Chondrocyte (in vitro differentiated cells): ENCODE measurements at places on chromosomes 7 and 10. TPM values are rescaled to one million over a fixed set of nuclear protein-coding genes. Genes with fewer than 3 reads are reported as not detected.

GRCh38 chr10:43479275-43479674, 42.4 kb downstream of the ZNF487 start:
- DNase-seq, result no peak

- no peak for DNase-seq
Measured at GRCh38 chr7:96093435-96093834, 228.5 kb downstream of the SLC25A13 start.

DNA sequence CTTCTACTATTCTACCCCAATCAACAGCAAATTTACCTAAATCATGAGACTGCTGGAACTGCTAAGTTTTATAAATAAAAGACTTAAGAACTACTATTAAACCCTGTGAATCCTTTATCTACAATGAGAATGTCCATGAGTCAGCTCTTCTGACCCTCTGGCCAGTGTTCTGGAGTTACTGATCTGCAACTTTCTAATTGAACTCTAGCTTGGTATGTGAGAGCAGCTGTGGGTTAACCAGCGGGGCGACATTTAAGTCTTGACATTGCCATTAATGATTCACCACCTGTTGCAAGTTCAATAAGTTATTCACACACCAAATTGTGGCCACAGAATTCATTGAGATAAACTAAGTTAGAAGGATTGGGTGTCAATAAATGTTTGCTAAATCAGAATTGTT, 359.8 kb downstream of the PCDH15 start:
- DNase-seq, result no peak

- no peak for DNase-seq
Measured at GRCh38 chr7:47935336-47935735, 12.9 kb downstream of the PKD1L1 start.

GRCh38 chr7:99032928-99033327, 111.0 kb downstream of the SMURF1 start:
- no peak for DNase-seq

GRCh38 chr7:137694405-137694804, 152.4 kb downstream of the DGKI start:
- no peak for DNase-seq

- no peak for DNase-seq
Measured at GRCh38 chr10:35341521-35341920, 5.2 kb downstream of the CCNY start.

- DNase-seq, result no peak
Measured at GRCh38 chr10:31878486-31878885, 50.1 kb downstream of the ARHGAP12 start.

DNA sequence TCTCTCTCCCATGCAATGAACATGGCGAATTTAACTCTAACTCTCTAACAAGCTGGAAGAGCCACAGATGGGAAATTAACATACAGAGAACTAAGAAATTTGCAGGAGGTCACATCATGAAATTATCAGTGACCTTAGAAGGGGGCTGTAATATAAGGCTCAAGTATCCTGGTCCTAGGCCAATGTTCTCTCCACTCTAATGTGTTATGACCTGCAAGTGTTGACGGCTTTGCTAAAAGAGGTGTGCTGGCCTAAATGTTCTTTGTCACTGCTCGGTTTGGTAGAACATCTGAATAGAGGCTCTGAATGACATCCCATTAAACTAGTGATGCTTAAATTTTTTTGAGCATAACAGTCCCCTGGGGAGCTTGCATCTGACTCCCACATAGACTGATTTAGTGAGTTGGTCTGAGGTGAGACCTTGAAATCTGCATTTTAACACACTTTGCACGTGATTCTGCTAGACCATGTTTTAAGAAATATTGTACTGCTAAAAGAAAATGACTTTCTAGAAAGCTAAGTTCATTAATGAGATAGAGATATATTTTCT, 129.3 kb downstream of the GFRA1 start:
- no peak for DNase-seq

DNA sequence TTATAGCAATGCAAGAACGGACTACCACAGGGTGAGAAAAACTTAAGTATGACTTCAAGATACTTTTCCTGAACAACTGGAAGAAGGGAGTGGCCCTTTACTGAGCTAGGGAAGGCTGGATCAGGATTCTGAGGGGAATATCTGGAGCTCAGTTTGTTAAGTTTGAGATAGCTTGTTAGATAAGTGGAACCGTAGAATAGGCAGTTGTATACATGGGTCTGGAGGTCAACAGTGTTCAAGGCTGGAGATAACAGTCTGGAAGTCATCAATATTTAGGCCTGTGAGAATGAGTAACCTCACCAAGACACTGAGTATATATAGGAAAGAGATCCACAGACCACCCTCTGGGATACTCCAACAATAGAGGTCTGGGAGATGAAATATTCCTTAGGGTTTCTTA, 7.2 kb downstream of the PLEKHA1 start:
- no peak for DNase-seq

DNA sequence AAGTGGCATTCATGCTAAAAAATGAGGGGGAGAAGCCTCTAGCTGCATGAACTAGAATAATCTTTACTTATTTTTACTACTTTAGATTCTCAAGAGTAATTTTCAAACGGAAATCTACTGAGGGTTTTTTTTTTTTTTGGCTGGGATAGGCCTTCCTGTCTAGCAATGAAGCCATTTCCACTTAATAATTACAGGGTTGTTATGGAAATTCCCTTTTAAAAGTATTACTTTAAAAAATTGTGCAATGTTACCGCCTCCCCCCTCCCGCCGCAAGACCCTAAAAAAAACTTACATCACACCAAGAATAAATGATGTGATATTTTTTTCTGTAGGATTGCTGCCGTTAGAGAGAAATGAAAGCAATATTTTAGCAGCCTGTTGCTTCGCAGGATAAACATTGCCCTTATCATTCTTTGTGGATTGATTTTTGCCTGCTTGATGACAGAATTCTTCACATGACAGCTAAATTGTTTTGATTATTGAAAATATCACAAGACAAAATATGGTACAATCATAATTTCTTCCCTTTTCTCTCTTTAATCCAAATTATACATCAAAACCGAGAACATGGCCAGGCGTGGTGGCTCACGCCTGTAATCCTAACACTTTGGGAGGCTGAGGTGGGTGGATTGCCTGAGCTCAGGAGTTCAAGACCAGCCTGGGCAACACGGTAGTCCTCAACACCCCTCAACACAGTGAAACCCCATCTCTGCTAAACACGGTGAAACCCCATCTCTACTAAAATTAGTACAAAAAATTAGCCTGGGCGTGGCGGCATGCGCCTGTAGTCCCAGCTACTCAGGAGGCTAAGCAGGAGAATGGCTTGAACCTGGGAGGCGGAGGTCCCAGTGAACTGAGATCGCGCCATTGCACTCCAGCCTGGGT, 32.8 kb downstream of the ARL4A start:
- DNase-seq, result no peak

GRCh38 chr7:24943096-24943948, 36.7 kb downstream of the OSBPL3 start:
- DNase-seq, result no peak

DNA sequence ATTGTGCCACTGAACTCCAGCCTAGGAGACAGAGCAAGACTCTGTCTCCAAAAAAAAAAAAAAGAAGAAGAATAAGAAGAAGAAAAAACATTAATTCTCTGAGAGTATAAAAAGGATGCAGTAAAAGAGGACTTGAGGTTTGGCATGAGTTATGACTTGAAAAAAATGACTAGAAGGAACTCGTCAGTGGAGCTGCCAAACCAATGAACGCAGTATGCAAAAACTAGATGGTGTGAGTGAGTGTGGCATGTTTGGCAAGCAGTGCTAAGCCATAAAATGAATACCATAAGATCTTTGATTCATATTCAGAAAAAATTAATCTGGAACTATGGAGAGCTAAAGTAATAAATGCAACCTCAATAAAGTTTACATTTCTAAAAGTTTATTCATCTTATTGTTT, 68.6 kb upstream of the MEOX2 start:
- no peak for DNase-seq

DNA sequence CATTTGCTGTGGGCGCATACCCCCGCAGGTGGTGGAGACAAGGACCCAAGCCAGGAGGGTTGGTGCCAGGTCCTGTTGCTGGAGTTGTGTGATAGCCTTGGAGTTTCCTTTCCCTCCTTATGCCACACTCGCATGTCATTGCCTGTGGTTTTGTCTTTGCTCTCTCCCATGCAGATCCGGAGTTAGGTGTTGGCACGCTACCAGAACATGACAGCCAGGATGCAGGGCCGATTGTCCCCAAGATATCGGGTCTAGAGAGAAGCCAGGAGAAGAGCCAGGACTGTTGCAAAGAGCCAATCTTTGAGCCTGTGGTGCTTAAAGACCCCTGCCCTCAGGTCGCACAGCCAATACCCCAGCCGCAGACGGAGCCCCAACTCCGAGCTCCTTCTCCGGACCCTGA, 369.2 kb upstream of the GALNT17 start:
- no peak for DNase-seq

The MSMB gene
- total RNA-seq, result not detected in 3 replicates

The CYP3A5 gene
- not detected in 3 replicates for total RNA-seq

The ZNF488 gene
- total RNA-seq, result 0.10 to 1.1 TPM (median 0.17 TPM) in 3 replicates

The RET gene
- 0.12 to 0.18 TPM in 2 of 3 replicates, not detected in the other for total RNA-seq

The TFPI2 gene
- total RNA-seq, result 6.0 to 14.1 TPM (median 10.6 TPM) in 3 replicates
